ENCODE measurements at places on chromosomes 12 and 14.

DNA sequence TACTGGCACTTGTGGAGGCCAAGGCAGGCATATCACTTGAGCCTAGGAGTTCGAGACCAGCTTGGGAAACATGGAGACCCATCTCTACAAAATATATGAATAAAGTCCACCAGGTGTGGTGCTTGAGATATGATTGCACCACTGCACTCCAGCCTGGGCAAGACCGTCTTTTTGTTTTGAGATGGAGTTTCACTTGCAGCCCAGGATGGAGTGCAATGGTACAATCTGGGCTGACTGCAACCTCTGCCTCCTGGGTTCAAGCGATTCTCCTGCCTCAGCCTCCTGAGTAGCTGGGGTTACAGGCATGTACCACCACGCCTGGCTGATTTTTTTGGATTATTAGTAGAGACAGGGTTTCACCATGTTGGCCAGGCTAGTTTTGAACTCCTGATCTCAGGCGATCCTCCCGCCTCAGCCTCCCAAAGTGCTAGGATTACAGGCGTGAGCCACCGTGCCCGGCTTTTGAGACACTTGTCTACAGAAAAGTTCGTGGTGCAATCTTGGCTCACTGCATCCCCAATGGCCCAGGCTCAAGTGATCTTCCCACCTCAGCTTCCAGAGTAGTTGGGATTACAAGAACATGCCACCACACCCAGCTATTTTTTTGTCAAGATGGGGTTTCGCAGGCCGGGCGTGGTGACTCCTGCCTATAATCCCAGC, 16.3 kb upstream of the ATP5F1B start:
- DNase-seq: no peak

- DNase-seq: peak; percentile 78
Observed at GRCh38 chr12:94805749-94806529, 155.6 kb upstream of the TMCC3 start.

- DNase-seq: no peak
Observed at GRCh38 chr12:64304571-64304970, 82.5 kb upstream of the KICS2 start.

GRCh38 chr12:106773286-106774004, 1.0 kb upstream of the RIC8B start:
- no peak for DNase-seq

- no peak for DNase-seq
Observed at GRCh38 chr12:1504895-1505311, 89.5 kb downstream of the FBXL14 start.

- no peak for DNase-seq
Observed at GRCh38 chr12:34401659-34402227, 379.4 kb downstream of the ALG10 start.

- DNase-seq: no peak
Observed at GRCh38 chr12:93419388-93420034, 22.2 kb downstream of the UBE2N start.

DNA sequence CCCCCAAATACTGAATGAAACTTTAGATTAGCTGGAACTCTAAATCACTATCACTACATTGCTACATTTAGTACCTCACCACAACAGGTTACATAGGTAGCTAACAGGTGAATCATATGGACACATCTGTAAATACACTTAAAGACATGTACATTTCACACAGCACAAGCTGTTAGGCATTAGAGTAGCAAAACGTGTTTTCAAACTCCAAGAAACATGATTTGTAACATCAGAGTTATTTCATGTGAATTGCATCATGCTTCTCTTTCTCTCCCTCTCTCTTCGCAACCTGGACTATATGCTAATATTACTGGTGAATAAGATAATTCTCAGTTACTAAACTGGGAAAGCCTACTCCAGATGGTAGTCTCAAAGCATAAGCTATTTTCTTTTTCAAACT, 4.3 kb downstream of the SEL1L start:
- DNase-seq: no peak

GRCh38 chr12:94027561-94027960, 120.8 kb upstream of the PLXNC1 start:
- no peak for DNase-seq

DNA sequence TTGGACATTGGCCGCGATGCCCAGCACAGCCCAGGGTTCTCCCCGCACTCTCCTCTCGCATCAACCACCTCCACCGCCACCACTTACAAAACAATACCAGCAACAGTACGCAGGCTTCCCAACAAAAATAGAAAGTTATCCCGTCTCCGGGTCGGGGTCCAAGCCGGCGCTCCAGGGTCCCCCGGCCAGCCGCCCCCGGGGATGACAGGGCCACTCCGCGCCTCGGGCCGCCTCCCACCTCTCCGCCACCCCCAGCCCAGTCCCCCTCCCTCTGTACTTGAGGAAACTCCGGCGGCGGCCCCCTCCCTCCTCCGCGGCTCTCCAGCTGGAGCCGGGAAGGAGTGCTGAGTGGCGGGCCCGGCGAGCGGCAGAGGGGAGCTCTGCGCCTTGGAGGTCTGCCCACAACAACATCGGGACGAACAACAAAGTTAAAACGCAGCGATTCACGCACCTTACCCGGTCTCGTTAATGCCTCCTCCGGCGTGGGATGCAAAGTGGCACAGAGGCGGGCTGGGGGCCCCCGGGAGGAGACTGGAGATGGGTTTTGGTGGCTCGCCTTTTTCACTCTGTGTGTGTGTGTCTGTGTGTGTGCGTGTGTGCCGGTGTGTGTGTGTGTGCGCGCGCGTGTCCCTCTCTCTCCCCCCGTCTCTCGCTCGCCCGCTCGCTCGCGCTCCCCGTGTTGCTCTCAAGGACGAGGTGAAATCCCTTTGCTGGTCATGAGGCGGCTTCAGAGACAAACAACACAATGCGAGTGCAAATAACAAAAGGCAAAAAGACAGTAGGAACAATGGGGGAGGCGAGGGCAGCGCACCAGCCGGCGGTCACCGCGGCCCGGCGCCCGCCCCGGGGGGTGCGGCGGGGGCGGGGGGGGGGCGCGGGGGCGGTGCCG, 386.8 kb downstream of the BCAT1 start:
- DNase-seq: no peak

- no peak for DNase-seq
Observed at GRCh38 chr12:64678835-64679234, 68.5 kb downstream of the RASSF3 start.

DNA sequence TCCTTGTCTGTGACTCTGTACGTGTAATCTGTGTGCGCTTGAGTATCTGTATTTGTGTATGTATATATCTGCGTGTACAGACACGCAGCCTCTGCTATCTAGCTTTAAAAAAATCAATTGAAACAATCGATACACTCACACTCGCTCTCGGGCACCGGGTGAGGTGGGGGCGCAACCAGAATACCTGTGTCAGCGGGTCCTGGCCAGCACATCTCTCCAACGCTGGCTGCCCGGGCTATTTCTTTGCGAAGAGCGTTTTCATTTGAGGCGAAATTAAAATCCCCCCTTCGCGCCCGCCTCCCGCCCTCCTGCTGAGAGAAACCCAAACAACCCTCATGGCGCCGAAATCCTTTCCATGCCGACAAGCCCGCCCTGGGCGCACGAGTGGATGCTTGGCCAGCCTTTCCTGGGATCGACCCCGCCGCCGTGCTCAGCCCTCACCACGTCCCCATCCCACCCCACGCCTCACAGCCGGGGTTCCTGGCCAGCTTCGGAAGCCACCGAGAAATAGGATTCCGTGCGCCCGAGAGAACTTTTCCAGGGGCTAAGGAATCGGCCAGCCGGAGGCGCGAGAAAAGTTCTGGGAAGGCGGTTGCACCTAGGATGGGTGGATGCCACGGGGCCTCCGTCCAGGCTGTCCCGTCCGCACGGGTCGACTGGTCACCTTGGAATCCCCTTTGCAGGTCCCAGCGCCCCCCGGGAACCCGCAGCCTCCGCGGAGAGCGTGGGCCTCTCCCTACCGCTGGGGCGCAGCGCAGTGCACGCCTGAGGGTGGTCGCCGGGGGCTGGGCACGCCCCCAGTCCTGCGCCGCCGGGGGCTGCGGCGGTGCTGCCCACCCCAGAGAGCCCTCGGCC, 1.0 kb downstream of the ZDHHC22 start:
- no peak for DNase-seq

DNA sequence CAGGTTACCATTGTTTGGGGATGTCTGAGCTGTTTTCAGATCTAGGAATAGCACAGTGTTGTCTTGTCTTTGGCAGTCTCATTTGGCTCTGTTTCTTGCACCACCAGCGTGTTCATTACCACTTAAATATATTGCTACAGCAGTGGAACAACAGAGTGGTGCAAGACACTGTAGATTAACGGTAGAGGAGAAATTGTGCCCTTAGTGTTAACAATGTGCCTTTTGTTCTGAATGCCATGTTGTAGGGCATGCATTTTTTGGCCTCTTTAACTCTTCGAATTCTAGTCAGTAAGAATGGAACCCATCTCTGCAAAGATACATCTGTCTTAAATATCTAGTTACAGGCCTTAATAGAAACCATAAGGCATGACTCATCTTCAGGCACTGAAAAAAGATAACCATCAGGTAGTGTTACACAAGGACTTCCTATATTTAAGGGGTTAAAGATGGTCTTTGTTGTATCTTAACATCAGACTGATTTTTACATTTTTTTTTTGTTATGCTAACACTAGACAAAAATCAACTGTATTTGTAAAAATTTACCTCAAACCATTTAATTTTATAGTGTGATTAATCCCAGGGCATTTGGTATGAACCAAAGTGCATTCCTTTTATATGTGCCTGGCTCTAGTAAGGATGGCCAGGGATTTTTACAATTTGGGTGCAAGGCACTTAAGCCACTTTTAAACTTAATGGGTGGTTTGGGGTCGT, 12.9 kb downstream of the DYRK2 start:
- DNase-seq: no peak

- no peak for DNase-seq
Observed at GRCh38 chr12:7144414-7145120, 14.4 kb downstream of the CLSTN3 start.

GRCh38 chr12:91982946-91983345, 162.7 kb downstream of the BTG1 start:
- no peak for DNase-seq

- no peak for DNase-seq
Observed at GRCh38 chr14:95776798-95777534, 63.0 kb upstream of the TCL1A start.

DNA sequence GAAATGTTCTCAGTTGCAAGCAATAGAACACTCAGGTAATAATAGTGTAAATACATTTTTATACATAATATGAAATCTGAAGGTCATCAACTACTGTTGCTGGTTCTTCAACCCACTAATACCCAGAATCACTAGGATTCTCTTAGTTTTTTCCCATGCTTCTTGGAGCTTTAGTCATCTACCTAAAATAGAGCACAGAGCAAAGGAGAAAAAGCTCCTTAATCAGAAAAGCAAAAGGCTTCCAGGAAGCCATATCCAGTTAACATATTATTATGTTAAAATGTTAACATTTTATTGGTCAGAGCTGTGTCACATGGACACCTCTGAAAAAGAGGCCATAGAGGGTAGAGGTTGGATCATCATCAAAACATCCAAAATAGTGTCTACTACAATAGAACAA, 57.0 kb downstream of the CCER1 start:
- no peak for DNase-seq

DNA sequence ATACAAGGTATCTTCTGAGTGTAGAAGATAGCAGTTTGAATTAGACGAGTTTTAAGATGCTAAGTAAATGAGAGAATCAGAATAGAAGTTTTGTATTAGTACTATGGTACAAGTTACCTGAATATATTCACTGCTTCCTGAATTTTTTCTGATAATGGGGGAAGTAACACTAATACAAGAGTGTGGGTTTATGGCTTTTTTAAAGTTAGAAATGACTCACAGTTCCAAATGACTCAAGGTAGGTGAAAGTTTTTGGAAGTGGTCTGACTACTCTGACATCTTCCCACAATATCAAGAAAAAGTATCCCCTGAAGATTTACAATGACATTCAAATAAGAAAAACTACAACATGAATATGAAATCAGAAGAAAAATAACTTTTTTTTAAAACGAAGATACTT, 123.7 kb upstream of the GARIN6 start:
- DNase-seq: no peak

DNA sequence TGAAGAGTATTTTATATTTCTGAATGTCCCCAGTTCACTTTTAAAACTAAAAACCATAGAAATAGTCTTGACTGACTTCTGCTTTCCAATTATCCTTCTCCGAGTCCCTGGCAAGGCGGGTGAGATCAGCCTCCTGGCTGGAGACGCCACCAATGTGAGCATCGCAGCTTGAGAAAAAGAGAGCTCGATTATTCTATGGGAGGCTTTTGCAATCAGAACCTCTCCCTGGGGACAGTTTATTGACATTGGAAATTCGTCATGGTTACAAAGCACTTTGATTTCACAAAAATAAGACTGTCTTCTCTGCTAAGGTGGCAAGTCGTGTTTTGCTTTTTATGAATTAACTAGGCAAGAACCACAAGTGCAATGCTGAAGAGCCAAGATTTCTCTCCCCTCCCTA, 23.6 kb upstream of the GPHB5 start:
- no peak for DNase-seq

DNA sequence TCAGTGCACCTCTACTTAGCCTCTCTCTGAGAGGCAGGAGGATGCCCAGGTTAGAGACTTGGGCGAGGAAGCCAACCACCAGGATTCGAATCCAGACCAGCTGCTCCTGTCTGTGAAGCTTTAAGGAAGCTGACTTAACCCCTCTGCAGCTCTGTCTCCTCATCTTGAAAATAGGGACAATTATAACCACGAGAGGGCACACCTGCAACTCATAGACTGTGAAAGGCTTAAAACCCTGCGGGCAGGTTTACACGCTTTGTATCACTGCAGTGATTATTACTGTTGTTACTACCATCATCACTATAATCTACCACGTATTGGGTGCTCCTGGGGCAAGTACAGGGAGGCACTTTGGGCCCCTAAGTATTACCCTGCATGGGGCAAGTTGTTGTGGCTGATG, 379.8 kb downstream of the VRK1 start:
- no peak for DNase-seq

GRCh38 chr14:65065719-65066118, 36.6 kb downstream of the MAX start:
- DNase-seq: no peak

GRCh38 chr14:24986206-24986893, 63.6 kb downstream of the STXBP6 start:
- DNase-seq: no peak

DNA sequence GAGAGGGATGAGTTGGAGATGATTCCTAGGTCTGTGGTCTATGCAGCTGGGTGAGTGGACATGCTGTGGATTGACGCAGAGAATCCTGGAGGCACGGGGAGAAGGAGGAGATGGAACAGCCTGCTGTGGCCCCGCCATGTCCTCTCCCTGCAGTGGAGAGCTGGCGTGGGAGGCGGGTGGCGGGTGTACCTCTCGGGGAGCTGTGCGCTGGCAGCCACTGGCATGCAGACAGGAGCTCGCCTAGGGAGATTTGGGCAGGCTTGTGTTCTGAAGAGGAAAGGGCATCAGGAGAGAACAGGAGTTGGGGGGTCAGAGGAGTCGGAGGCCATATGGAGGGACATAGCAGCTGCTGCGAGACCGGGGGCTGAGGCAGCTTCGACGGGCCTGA, 56.1 kb downstream of the TECPR2 start:
- no peak for DNase-seq

- DNase-seq: no peak
Observed at GRCh38 chr12:109767456-109767855, 53.8 kb downstream of the FAM222A start.

Measured in non-pigmented ciliary epithelial cell (primary cell).